ENCODE measurements at places on chromosomes 3 and 15.

DNA sequence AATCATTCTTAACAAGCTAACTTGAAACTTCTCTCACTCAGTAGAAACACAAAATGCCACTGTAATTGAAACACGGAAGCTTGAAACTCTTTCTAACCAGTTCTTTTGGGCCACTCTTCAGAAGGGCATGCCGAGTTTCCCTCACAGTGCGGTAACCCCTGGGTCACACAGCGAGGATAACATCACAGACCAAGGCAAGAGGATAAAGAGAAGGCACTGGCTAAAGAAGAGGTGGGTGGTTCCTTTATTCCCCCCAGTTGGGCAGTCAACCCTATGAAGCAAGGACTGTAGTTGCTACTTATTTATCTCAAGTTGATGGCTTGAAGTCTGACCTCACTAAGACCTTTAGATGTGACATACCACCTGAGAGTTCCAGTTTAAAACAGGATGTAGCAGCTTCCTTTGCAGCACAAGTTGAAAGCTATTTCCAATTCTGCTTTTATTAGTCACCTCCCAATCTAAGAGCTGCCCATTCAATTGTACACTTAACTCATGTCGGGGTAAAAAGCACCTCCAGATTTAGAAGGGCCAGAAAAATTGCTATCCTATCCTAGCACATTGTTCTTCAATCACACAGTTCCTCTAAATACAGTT is 272.4 kb downstream of the TIGIT start:
- no peak for DNase-seq

GRCh38 chr3:71537211-71537611 is 46.3 kb downstream of the FOXP1 start:
- peak; percentile 81 for DNase-seq

GRCh38 chr3:126372413-126373145 is 15.4 kb upstream of the KLF15 start:
- DNase-seq = no peak

DNA sequence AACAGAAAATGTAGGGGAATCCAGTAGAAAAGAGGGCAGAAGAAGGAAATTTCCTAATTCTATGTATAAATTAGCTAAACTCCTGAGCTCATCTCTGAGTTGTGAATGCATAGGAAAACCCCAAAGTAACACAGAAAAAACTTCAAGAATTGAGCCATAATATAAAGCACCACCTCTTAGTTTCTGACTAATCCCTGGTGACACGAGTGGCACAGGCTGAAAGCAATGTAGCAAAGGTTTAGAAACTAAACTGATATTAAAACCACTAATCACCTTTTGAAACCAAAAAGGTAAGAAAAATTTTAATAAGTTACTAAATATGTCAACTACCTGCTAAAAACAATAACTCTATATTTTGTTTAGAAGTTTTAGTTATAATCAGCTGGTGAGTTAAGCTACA is 255.6 kb upstream of the NECTIN3 start:
- no peak for DNase-seq

GRCh38 chr3:150825192-150825915 is 62.4 kb upstream of the SIAH2 start:
- DNase-seq = no peak

DNA sequence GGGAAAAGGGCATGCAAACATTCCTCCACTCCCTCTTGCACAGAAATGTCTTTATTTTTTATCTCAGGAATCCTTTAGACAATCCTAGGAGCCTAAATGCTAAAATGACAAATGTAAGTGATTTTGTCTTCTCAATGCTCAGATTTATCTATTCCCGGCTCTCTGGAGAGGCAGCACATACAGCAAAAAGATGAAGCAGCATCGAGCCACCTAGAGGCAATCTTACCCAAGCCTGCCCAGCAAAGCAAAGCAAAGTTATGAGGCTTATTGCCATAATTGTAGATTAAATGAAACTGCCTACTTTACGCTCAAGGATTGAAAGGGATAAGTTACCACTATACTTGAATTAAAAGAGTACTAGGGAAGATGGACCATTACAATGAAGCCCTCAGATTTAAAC is 750.4 kb upstream of the NR2F2 start:
- DNase-seq = no peak

DNA sequence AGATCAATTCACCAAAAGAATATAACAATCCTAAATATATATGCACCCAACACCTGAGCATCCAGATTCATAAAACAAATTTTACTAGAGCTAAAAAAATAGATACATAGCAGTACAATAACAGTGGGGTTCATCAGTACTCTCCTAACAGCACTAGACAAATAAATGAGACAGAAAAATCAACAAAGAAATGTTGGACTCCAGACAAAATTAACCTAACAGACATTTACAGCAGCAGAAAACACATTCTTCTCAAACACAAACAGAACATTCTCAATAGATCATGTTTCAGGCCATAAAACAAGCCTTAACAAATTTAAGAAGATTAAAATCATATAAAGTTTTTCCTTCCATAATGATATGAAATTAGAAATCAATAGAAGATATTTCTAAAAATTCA is 124.8 kb upstream of the NECTIN3 start:
- no peak for DNase-seq

DNA sequence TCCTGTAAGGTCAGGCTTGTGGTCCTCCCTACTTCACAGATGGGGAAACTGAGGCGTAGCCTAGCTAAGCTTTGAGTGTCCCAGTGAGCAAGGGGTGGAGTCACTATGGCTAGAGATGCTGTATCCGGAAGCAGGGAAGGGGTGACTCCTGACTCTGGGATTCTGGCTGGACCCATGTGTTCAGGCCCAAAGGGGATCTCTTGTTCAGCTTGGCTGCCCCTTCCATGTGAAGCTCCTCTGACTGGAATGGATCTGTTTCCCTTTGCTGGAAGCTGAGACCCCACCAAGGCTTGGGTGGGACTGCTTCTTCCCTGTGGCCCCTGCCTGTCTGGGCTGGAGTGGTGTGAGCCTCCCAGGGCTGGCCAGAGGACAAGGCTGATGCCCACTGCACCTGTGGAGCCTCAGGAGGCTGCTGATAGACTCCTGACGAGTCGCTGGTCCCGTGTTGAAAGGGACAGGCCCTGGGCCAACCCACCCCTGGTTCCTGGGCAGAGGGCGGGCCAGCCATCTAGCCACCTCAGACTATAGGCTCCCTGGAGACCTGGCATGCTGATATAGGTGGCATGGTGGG is 1.0 kb downstream of the MAPKAPK3 start:
- DNase-seq = no peak

- peak; percentile 58 for DNase-seq
Observed at GRCh38 chr3:140448001-140448400, 229.9 kb upstream of the TRIM42 start.

- DNase-seq = no peak
Observed at GRCh38 chr15:96606617-96607016, 276.1 kb downstream of the NR2F2 start.

DNA sequence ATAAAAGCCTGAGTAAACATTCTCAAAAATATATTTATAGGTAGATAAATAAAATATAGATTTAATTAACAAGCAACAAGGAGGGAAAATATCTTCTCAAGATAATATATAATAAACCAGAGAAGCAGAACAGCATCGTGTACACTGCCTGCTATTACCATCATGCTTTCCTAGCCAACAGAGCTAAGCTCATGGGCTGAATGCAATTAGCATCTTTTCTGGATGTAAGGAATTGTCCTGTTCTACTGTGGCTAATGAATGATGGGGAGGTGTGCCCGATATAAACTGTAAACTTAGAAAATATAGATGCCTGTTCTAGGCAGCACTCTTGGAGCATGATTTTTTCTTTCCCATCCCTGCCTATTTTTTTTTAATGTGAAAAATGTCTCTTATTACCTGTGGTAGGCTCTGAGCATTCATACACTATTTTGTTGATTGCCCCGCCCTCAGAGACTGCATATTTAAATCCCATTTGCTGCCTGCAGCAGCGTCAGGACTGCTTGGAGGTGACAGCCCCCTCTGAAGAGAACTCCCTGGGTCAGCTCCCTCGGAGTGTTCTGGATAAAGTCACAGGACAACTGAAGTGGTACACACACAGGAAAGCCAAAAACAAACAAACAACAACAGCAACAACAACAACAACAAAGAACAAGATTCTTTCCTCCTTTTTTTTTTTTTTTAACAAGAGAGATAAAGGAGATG is 312.3 kb downstream of the SATB1 start:
- no peak for DNase-seq

GRCh38 chr3:31011380-31011779 is 116.9 kb upstream of the GADL1 start:
- peak; percentile 18 for DNase-seq

DNA sequence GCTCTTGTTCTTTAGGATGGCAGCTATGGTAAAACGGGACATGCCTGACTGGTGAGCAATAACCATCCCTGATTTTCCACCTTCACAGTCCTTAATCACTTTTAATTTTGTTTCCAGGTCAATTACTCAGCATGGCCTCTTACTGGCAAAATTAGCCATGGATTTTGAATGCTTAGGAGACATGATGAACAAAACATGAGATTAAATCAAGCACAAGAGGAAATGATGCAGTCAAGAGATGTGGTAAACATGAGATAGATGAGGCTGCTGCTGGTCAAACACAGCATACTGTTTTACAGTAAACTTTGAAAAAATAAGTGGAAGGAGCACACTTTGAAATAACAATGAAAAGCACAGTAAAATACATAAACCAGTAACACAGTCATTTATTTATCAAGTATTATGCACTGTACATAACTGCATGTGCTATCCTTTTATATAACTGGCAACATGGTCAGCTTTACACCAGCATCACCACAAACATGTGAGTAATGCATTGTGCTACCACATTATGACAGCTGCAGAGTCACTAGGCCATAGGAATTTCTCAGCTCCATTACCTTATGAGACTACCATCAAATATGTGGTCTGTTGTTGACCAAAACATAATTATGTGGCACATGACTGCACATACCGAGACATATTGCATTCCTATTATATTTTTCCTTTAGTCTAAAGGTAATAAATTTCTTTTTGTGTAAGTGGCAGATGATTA is 30.1 kb upstream of the ZNF502 start:
- no peak for DNase-seq

- peak; percentile 54 for DNase-seq
Observed at GRCh38 chr3:126053513-126053912, 30.4 kb downstream of the SLC41A3 start.

GRCh38 chr3:24096695-24097290 is 151.7 kb downstream of the NR1D2 start:
- DNase-seq = no peak

DNA sequence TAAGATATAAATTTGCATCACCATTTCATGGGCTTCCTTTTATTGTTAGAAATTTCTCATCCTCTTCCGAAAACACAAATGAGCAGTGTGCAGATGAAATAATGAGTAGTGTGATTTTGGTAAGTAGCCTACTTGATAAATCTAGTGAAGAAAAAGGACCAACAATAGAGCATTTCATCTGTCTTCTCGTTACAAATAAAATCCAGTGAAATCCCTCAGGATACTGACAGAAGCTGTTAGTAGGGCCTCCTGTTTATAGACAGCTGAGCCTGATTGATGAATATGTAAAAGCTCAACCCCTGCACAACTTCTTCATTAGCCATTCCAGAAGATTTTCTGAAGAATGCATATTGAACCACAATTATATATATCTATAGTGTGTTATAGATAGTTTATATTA is 363.7 kb upstream of the EPHA6 start:
- DNase-seq = no peak

- DNase-seq = peak; percentile 60
Observed at GRCh38 chr3:104388619-104389018, 978.1 kb upstream of the ALCAM start.

- peak; percentile 87 for DNase-seq
Observed at GRCh38 chr3:71087143-71088018, 496.1 kb downstream of the FOXP1 start.

- DNase-seq = peak; percentile 43
Observed at GRCh38 chr3:112761062-112761638, 85.5 kb downstream of the CD200R1L start.

DNA sequence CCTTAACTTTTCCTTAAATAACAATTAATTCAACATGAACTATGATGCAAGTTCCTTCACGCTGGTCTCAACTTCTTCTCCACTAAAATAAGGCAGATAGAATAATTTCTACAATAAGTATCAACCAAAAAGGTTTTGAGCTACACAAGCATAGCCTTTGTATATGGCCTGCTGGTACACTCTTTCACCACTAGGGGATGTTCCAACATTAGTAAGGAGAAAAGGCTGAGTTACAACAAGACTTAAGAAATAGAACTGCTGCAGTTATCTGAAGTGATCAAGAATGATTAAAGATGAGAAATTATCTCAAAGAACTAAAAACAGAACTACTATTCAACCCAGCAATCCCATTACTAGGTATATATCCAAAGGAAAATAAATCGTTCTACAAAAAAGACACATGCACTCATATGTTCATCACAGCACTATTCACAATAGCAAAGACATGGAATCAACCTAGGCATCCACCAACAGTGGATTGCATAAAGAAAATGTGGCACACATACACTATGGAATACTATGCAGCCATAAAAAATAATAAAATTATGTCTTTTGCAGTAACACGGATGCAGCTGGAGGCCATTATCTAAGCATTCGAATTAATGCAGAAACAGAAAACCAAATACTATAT is 14.4 kb downstream of the ATP13A3 start:
- peak; percentile 78 for DNase-seq

GRCh38 chr15:94259121-94259751 is 27.9 kb downstream of the MCTP2 start:
- no peak for DNase-seq

GRCh38 chr15:66114863-66115425 is 138.6 kb downstream of the MEGF11 start:
- peak; percentile 67 for DNase-seq

DNA sequence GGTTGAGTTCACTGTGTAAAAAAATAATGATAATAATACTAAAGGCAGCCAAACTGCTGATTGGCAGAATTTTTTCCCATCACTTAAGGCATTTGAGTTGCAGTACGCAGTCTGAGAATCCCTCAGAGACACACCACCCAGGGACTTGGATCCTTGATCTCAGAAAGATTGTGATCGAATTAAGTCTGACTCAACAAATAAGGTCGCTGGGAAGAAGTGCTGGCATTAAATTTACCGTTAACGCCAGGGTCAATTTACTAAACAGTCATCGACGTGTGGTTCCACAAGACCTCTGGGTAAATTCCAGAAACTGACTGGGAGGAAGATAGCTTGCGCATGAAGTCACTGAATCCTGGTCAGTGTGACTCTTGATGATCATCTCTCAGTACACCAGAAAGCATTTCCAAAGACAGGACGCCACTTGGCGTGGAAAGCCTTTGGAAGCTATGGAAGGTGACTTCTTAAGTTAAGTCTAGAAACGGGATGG is 48.3 kb upstream of the CGNL1 start:
- no peak for DNase-seq

- DNase-seq = peak; percentile 21
Observed at GRCh38 chr3:151044706-151045105, 40.8 kb upstream of the MED12L start.

- DNase-seq = no peak
Observed at GRCh38 chr3:104632521-104632920, 734.2 kb upstream of the ALCAM start.

Measured in epithelial cell of esophagus (primary cell).